ENCODE measurements at places on chromosomes 2 and 18.

- no peak for DNase-seq
Observed at GRCh38 chr18:35993013-35993412, 20.5 kb downstream of the RMP24 start.

DNA sequence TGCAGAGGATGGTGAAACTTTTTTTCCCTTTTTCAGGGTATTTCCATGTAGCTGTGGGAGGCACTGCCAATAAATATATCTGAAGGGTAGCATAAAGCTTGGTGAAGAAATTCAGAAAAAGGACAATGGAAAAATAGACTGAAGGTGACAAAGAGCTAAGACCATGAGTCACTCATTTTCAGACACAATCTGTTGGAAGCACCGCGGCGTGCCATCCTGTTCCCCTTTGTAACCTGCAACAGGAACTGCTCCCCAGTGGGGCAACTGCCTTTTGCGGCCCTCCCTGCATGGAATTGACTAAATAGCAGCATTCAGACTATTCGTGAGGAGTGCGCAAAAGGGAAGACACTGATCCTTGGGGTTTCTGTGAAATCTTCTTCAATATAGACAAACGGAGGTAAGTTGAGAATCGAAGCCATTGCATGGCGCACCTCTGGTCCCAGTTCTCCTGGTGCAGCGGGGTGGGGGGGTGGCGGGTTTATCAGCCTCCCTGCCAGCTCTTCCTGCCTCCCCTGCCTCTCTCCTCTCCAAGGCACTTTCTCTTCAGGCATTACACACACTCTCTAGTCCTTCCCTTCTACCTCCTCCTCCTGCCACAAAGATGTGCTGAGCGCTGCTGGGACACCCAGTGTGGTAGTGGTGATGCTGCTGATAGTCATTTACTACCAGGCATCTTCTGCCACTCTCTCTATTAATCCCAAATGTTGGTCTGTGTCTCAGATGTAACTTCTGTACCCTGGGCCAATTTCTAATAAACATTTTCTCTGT, 126.2 kb upstream of the TMEM200C start:
- no peak for DNase-seq

- DNase-seq: no peak
Observed at GRCh38 chr2:233460726-233461441, 105.7 kb downstream of the USP40 start.

DNA sequence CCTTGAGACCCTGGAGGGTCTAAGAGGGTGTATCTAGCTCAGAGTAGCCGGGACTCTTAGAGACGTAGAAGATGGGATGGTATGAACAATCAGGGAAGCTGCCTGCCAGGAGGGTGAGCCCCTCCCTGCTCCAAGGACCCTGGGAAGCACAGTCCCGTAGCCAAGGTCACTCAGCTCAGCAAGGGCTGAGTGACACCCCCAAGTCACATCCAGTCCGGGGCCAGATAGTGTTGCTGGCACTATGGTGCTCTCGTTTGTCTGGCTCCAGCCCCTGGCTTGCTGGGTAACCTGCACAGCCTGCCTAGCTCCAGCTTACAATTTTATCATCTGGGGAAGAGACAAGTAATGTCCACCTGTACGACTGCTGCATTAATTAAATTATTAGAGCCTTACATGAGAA, 22.3 kb downstream of the REEP1 start:
- no peak for DNase-seq

- no peak for DNase-seq
Observed at GRCh38 chr2:44254023-44254422, 21.3 kb upstream of the SLC3A1 start.

DNA sequence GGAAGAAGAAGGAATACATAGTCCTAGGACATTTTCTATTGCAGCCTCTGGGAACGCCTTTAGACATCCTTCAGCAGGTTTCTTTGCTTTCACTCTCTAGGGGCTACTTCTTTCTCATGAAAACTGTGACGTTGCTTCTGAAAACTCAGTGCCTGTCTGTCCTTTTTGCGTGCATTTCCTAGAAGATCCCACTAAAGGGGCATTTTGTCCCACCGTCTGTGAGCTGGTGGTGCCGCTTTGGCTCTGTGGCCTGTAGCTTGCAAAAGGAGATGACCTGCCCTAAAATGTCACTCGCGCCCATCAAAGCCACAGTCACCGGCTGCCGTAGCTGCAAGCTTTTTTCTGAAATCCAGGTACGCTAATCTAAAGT, 579 bp downstream of the STAT4 start:
- peak; percentile 12 for DNase-seq

DNA sequence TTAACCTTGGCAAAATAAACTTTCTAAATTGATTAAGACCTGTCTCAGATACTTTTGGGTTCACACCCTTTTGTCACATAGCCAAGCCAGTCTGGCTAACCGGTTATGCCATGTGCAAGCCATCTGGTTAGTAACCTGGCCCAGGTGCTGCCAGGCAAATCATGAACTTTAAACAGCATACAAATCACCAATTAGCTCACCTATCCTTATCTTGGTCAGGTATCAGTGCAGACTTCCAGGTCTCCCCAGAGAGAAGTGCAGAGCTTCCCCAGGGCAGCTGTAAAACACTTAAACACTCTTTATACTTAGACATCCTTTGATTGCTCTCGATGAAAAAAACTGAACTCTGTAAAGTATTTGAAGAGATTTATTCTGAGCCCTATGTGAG, 14.9 kb upstream of the MC5R start:
- DNase-seq: no peak

DNA sequence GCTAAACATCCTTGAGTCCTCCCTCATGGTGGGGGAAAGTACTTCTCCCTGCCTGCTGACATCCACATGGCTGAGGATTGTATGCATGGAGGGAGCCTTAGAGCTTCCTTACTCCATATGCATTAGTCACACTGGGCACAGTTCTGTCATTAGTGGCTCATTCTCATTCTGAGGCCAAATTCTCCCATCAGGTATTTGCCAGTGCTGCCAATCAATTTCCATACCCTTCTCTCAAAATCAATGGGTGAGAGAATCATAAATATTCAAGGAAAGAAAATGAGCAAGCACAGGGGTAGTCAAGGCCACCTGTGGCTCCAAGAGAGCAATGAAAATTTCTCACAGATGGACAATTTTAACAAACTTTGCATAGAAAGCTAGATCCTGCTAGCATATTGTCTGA, 422.6 kb upstream of the SETBP1 start:
- no peak for DNase-seq

- DNase-seq: no peak
Observed at GRCh38 chr2:65551528-65551927, 119.1 kb upstream of the SPRED2 start.

GRCh38 chr2:25414781-25415180, 73.1 kb upstream of the DNMT3A start:
- no peak for DNase-seq

All from mammary epithelial cell (primary cell).